ELR (cell line): ENCODE measurements at places on chromosomes 2 and 18.

DNA sequence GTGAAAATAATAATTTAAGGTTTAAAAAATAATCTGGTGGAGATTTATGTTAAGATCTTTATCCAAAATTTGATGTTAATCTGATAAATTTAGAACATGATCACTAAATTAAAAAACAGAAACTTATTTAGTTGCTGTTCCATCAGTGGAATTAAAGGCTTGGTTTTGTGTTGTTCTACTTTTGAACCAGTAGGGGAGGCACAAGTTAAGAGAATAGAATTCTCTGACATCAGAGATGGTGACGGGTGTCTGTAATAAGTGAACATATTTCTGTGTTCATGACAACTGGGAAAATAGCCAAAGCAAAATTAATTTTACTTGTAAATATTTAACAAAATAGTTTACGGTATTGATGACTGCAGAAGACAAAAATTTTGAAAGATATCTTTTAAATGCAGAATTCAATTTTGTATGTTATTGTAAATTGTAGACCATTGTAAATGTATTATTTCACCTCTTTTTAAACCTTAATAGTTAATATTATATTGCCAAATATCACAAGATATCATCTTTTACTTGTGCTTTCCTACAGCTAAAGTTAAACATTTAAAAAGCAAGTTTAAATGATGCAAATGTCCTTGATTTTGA is 106.0 kb downstream of the UBR3 start:
- DNase-seq = peak; percentile 62

DNA sequence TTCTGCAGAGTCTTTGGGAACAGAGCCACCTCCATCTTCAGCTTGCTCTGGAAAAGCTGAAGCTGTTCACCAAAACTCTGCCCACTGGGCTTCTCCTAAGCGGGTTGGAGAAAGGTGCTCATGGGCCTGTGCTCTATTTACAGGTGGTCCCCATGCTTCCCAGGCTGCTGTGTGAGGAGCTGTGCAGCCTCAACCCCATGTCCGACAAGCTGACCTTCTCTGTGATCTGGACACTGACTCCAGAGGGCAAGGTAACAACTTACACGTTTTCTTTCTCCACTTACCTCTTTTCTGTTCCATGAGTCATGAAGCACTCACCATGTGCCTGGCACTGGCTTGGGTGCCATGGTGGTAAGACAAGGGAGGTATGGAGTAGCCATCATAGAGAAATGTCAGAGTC is 129.5 kb upstream of the ALPP start:
- DNase-seq = no peak

- DNase-seq = no peak
These were observed 56.4 kb upstream of the RBMS1 start for GRCh38 chr2:160550048-160550447.

DNA sequence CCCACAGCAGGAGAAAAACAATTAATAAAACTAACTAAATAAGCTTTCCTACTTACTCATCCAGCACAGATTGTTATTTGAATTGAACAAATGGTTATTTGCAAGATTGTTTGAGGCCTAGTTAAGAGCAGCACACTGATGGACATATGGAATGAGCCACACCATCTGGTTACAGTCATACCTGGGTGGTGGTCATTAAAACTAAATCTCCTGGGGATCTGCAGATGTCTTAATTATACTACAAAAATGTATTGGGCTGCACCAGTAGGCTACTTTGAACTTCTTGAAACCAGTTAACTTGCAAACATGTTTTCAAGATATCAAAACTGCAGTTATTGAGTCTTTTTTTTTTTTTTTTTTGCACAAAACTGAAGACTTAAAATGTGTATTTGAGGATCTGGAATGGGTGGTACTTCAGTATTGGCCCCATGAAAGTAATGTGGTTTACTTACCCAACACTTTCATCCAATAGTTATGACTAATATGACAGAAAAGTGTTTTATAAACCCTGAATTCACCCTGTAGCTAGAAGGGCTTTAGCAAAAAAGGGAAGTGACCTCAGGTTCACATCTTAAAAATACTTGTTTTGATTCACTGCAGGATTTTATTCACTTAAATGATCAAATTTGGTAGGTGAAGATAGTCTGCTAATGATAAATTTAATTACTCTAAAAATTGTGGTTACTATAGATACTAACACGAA is 10.8 kb downstream of the AGFG1 start:
- peak; percentile 54 for DNase-seq

DNA sequence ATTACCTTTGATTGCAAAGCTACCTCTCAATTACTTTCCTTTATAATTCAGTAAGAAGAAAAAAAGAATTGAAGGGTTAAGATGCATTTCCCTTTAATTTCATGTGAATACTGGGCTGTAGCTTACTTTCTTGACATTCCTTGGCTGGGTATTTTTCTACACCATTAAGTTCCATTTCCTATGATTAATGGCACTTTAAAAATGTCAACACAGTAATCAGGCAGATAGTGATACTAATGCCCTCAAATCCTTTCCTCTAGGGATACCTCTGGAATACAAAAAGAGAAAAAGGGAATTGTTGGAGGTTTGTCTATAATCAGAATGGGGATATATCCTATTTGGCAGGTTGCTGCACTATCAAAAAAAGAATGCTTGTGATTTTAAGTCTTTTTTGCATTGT is 216.9 kb downstream of the SRBD1 start:
- no peak for DNase-seq

DNA sequence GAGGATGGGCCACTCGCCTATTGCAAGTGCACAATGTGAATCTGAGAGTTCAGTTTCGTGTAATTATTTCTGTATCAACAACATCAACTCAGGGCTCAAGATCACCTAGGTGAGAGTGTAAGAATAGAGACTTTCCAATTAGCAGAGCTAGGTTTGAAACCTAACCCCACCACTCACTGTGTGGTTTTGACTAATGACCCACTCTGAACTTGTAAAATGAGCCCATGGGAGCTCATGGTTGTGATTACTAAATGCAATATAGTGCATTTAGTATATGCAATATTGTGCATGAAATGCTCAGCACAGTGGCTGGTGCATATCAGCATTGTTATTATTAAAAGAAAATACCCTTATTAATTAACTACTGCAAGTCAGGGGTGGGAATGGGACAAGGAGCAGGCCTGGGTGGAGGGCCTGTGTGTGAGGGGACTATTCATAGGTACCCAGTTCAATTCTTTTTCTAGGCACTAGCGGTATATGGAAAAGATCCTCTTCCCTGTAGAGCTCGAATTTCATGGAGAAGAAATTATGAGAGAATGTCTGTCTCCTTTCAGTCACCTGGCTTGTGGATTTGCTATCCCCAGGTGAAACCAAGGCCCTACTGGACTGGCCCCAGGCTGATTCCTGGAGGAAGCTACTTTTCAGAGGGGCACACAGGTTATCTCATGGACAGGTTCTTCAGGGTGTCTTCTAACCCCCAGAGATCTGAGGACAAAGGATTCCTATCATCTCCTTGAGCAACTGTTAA is 169.5 kb downstream of the GFPT1 start:
- no peak for DNase-seq

- peak; percentile 4 for DNase-seq
These were observed 64.1 kb upstream of the CNGA3 start for GRCh38 chr2:98282109-98282508.

GRCh38 chr2:22481486-22482259 is 903.3 kb upstream of the KLHL29 start:
- no peak for DNase-seq

DNA sequence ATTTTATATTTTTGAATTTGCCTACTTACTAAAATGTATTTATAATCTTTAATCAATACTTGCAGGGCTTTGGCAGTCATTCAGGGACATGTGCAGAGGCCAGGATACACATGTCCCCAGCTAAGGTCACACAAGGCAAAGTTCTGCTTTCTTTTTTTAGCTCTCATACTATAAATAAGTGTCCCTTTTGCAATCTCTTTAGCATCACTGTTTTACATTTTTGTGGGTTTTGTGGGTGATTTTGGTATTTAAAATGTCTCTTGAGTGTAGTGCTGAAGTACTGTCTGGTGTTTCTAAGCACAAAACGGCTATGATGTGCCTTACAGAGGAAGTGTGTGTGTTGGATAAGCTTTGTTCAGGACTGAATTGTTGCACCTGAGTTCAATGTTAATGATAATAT is 309.0 kb upstream of the GULP1 start:
- DNase-seq = peak; percentile 58

DNA sequence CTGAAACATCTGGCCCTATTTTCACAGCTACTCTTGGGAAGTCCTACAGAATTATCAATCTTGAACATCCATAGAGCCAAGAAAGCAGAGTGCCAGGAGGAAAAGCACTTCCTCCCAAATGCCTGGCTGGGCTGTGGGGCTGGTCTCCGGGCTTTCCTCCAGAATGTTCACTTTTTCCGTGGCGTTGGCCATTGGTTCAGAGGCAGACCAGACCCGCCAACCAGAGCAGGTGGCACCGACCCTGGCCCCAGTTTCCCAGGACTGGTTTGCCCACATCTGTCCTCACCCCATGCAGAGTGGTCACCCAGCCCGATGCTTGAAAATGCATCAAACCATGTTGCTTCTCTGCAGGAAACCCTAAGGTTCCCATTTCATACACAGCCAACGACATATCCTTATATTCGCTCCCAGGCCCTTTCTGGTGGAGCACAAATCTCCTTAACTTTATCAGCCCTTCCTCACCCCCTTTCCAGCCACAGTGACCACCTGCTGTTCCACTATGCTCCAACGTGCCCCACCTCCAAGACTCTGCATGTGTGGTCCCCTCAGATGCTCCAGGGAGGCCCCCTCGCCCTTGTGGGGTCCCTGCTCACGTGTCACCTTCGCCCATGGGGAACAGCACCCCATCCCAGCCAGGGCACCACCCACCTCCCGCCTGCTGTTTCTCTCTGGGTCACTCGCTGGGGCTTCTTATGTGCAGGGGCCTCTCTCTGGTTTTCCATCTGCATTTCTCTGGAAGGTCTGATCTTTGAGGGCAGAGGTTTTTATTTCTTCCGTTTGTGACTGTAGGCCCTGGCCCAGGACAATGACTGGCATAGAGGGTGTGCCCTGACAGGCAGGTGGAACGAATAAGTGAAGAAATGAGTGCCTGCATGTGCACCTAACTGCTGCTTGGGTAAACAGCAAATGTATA is 92.9 kb downstream of the PXDN start:
- DNase-seq = no peak

DNA sequence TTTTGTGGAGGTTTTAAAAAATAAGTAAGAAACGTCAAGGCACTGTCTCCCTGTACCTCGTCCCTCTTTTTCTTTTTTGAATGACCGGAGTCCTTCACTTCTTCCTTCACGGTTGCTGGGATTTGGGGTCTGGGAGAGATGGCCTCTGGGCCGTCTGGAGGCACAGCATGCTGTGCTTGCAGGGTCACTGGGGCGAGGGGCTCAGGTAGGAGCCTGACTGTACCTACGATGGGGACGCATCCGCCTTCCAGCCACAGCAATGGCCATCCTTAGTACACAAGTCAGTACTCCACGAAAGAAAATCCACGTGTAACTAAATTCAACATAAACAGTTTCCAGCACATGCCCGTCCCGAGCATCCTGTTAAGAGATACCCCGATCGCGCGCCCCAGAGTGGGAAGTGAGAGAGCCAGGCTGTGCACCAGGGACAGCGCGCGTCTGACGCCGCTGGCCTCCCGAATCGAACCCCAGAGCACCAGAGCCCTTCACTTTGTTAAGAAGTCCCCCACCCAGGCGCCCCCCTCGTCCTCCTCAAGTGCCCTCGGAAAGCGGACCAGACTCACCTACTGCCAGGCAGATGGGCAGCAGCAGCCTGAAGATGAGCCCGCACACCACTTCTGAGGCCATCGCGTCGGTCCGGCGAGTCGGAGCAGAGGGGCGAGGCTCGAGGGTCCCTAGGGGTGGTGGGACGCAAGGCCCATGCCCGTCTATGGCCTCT is 1.2 kb downstream of the PIEZO2 start:
- no peak for DNase-seq

DNA sequence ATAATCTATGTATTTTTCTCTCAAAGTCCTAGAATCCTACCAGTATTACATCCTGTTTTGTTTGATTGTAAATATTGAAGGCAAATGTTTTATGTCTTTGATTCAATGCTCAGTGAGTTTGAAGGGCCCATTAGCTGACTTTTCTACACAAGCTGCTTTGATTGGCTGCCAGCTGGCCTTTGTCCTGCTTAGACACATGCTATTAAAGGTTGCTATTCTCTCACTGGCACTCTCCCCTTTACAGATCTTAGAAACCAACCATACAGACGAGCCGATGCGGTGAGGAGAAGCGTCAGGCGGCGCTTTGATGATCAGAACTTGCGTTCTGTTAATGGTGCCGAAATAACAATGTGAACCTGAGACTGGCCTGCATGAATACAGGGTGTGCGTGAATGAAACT is 69.7 kb downstream of the PRPF40A start:
- peak; percentile 15 for DNase-seq

GRCh38 chr2:234999740-235000425 is 48.1 kb downstream of the SH3BP4 start:
- DNase-seq = no peak

DNA sequence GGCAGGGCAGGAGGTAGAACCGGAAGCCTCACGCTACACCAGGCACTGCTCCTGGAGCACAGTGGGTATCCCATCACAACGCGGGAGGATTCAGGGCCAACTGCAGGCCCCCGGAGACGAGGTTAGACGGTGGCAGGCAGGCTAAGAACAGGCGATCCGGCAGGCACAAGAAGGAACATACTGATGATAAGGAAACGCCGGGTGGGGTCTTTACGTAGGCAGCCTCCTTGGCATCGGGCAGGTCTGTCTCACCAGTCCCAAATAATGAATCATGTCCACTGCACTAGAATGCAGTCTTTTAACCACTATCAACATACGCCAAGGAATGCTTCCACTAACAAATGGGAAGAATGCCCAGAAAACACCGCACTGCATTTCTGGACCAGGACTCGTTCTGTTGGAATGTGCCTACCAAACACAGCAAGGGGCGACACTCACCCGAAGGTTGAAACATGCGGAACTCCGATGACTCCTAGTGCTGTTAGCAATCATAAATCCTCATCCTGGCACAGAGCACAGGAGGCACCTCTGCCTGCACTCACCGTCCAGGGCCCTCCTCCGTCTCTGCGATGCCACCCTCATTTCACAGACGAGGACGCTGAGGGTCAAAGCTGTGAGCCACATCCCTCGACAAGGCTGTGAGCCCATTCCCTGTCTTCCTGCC is 35.2 kb downstream of the ZNF516 start:
- peak; percentile 99 for DNase-seq

- no peak for DNase-seq
These were observed 365 bp upstream of the RAMP1 start for GRCh38 chr2:237859082-237859433.

DNA sequence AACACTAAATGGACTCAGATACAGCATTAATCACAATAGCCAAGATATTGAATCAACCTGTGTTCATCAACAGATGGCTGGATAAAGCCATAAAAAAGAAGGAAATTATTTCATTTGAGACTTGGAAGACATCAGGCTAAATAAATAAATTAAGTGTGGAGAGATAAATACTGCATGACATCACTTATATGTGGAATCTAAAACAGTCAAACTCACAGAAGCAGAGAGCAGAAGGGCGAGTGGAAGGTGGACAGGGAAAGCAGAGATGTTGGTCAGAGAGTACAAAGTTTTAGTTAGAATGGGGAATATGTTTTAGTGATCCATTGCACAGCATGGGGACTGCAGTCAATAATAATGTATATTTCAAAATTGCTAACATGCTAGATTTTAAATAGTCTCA is 207.2 kb downstream of the VAPA start:
- DNase-seq = no peak
